Karpas-422 (cell line): ENCODE measurements at places on chromosomes 13 and 19. TPM values are rescaled to one million over a fixed set of nuclear protein-coding genes. Genes with fewer than 3 reads are reported as not detected.

The SPRED3 gene
- total RNA-seq: 0.07 and 0.11 TPM in 2 replicates

The TINCR gene
- 0.04 TPM in 1 of 2 replicates, not detected in the other for total RNA-seq

The ZNF844 gene
- total RNA-seq: 7.0 and 11.7 TPM in 2 replicates

The C19orf85 gene
- not detected in 2 replicates for total RNA-seq

The CCL25 gene
- not detected in 2 replicates for total RNA-seq

The ZNF667 gene
- total RNA-seq: not detected in 2 replicates
